Anterior cingulate cortex (tissue), 58 donors: ENCODE measurements at places on chromosomes 7 and 10.

DNA sequence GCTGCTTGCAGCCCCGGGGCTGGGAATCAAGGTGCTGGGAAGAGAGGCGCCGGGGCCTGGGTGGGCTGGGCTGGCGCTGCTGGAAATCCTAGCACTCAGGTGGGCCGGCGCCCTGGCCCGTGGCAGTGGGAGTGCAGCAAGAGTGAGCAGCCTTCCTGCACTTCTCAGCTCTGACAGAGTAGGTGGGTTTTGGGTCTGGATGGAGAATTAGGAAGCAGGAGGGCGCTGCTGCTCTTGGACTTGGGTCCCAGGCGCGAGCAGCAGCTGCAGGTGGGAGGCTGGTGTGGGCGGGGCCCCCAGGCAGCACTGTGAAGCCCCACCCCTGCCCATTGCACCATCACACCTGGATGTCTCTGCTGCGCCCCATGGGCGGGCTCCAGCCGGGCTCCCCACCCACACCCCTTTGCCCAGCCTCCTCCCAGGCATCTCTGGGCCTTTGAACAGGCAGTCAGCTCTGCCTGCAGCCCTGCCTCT, 6.0 kb downstream of the BRI3 start:
- no peak for DNase-seq

DNA sequence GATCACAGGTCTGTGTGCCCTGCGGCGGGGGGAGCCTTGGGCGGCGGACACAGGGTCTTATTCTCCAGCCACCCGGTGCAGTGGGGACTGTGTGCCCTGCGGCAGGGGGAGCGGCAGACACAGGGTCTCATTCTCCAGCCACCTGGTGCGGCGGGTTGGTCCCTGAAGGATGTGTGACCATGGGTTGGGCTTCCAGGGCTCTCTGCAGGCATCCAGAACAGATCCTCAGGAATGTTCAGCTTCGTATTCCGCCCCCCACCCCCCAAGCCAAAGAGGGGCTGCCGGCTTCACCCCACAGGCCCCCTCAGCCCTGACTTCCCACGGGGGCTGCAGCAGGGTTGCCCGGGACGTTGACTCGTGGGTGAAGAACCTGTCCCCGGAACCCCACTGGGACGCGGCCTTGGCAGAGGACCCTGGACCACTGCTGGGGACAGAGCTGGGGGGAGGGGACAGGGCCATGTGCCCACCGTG, 154.5 kb upstream of the PPP2R2D start:
- no peak for DNase-seq

DNA sequence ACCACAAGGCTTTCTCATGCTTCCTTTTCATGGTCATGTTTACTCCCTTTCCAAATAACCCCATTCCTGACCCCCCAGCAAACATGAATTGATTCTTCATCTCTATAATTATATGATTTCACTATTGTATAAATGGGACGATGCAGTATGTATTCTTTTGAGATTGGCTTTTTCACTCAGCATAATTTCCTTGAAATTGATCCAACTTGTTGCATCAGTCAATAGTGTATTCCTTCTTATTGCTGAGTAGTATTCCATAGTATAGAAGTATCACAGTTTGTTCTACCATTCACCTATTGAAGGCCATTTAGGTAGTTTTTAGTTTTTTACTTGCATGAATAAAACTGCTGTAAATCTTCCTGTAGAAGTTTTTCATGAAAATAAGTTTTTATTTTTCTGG, 264.7 kb downstream of the BAMBI start:
- DNase-seq: no peak

DNA sequence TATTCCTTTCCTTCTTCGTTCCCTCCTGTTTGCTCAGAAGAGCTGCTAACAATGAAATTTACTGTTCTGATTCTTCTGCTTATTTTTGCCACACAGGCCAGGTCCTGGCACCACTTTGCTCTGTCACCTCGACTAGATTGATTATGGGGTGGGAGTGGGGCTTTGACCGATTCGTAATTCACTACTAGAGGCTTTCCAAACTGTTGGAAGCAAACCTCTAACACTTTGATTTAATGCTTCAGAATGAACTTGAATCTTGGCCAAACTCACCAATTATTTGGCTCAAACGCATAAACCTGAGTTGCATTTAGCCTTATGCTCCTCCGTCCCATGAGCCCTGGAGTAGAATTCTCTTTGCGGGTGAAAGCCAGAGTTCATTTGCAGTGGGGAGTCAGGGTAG, 476.2 kb upstream of the FZD8 start:
- no peak for DNase-seq

GRCh38 chr7:38541440-38541839, 89.7 kb downstream of the AMPH start:
- no peak for DNase-seq

GRCh38 chr7:87517136-87517815, 41.8 kb upstream of the ABCB4 start:
- DNase-seq: no peak

- DNase-seq: peak; percentile 9
Measured at GRCh38 chr10:110779489-110779888, 92.2 kb upstream of the PDCD4 start.

- no peak for DNase-seq
Measured at GRCh38 chr7:6169805-6170520, 102.5 kb downstream of the CYTH3 start.

DNA sequence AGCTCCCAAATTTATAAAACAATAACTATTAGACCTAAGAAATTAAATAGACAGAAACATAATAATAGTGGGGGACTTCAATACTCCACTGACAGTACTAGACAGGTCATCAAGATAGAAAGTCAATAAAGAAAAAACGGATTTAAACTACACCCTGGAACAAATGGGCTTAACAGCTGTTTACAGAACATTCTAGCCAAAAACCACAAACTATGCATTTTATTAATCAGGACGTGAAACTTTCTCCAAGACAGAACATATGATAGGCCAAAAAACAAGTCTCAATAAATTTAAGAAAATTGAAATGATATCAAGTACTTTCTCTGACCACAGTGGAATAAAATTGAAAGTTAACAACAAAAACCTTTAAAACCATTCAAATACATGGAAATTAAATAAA, 46.4 kb downstream of the ZNF680 start:
- no peak for DNase-seq

DNA sequence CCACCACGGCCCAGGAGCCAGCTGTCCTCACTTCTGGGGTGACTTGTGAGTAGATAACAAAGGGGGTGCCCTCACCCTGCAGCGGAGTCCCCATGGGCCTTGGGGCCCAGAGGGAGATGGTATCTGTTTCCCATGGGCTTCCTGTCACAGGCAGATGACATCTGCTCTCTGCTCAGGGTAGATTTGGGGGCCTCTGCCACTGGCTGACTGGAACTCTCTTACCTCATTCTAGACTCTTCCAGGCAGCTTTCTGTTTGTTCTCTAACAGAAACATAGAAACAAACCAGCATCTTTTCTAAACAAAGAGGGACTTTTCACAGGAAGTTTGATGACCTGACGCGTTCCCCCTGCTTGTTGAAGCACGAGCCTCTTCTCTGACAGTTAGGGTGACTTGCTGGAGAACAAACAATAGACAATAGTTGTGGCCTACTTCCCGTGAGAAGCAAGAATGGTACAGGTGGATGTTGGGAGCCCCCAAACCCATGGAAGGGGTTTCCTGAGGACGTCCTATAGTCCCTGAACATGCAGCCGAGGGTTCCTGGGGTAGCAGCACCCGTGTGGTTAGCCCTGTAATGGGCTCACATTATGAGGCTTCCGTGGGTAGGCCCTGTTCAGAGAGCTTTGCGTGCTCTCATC, 61.6 kb downstream of the GRK5 start:
- no peak for DNase-seq

DNA sequence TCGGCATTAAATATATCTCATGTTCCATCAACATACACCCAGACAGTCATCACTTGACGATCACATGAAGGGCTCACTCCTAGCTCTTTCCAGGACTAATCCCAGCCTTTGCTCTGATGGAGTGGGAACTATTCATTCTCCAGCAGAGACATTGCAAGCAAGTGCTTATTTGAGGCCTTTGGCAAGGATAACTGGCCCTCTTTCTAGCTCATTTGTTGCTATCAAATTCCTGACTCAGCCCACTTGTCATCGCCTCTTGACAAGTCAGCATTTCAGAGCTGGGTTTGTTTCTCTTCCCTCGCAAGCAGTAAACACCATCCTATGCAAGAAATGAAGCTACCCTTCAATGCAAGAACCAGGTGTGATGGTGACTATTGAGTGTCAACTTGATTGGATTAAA, 1165.7 kb upstream of the AUTS2 start:
- DNase-seq: no peak

DNA sequence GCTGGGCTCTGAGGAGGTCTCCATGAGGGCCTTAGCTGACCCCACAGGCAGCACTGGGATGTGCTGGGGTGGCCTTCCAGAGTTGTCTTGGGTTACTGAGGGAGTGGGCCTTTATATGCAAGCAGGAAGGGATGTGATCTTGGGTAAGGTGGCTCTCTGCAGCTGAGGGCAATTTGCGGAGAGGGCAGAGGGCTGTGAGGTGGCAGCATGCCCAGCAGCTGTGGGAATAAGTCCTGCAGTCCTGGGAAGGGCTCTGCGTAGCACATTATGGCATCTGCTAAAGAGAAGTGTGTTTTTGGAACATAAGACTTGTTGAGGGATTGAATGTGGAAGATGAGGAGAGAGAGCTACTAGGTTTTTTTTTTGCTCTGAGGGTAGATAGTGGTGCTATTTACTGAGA, 99.6 kb upstream of the KMT2E start:
- DNase-seq: no peak

- no peak for DNase-seq
Measured at GRCh38 chr7:85528581-85528980, 341.7 kb upstream of the SEMA3D start.

DNA sequence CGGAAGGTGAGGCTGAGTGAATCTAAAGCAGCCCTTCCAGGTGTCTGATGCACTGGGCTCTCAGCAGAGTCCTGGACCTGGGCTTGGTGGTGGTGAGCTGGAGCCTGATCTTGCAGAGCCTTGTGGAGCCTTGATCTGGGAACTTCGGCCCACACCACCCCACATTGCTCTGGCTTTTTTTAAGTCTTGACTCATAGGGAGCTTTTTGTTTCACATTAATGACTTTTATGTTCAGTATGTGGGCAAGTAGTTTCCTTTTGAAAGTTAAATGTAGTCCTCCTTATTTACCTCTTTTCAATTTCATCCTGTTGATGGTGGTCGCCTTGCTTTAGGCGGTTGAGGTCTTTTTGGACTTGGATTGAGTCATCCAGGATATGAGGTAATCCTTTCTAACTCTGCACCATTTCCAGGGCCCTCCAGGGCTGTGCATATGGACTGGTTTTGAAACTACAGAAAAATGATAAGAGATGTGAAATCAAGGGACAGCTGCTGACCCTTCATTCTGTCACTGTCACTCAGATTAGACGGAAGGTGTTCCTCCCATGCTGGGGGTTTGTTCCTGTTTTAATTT, 2.9 kb upstream of the NRAP start:
- no peak for DNase-seq

- DNase-seq: no peak
Measured at GRCh38 chr10:63719226-63719856, 198.1 kb downstream of the REEP3 start.

GRCh38 chr10:58424176-58424575, 39.0 kb downstream of the TFAM start:
- DNase-seq: no peak

DNA sequence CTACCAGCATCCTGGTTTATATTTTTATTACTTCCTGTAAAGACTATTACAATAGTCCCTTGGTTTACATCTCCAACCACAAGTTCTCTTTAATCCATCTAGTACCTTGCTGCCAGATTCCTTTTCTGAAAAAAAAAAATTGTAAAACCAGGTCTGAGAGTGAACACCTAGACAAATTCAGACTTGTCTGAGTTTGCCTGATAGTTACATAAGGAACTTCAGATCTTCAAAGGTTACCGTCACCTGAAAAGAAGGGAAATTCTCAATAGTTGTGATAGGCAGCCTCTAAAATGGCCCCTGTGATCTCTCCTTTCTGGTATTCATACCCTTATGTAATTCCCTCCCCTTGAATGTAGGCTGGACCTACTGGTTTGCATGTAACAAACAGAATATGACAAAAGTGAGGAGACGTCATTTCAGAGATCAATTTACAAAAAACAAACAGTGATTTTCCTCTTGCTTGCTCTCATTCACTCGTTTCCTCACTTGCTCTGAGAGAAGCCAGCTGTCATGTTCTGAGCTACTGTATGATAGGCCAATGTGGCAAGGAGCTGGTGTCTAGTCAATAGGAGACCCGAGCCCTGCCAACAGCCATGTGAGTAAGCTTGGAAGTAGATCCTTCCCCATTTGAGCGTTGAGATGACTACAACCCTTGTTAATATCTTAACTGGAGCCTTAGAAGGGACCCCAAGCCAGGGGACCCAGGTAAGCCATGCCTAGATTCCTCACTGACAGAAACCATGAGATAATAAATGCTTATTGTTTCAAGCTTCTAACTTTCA, 110.9 kb upstream of the LSM8 start:
- DNase-seq: no peak
